ENCODE measurements at places on chromosomes 1 and 21. TPM values are rescaled to one million over a fixed set of nuclear protein-coding genes. Genes with fewer than 3 reads are reported as not detected.
A peak's percentile ranks its signal among the peaks of the same experiment; 100 is the strongest.

- peak; percentile 97 for DNase-seq
These were observed 49.3 kb upstream of the PSEN2 start for GRCh38 chr1:226820941-226821718.

DNA sequence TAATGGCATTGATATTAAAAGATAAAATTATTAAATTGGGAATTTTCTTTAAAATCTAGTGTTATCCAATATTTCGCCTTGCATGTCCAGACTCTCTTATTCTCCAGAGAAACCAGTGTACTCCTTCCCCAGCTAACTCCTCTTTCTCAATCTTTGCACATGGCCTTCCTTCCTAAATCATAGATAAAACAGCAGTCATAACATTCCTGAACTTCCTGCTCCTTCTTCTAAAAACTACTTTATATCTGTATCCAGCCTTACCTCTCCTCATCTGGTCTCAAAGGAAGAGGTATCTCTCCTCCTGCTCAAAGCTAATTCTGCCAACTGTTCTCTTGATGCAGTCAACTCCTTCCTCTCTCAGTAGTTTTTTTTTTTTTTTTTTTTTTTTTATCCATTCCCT is 39.5 kb upstream of the NEK7 start:
- no peak for DNase-seq

- no peak for DNase-seq
These were observed 1.3 kb downstream of the TMEM167B start for GRCh38 chr1:109091839-109092193.

ZNF683 gene
- polyA plus RNA-seq = not detected

FCRL5 gene
- not detected for polyA plus RNA-seq

DNA sequence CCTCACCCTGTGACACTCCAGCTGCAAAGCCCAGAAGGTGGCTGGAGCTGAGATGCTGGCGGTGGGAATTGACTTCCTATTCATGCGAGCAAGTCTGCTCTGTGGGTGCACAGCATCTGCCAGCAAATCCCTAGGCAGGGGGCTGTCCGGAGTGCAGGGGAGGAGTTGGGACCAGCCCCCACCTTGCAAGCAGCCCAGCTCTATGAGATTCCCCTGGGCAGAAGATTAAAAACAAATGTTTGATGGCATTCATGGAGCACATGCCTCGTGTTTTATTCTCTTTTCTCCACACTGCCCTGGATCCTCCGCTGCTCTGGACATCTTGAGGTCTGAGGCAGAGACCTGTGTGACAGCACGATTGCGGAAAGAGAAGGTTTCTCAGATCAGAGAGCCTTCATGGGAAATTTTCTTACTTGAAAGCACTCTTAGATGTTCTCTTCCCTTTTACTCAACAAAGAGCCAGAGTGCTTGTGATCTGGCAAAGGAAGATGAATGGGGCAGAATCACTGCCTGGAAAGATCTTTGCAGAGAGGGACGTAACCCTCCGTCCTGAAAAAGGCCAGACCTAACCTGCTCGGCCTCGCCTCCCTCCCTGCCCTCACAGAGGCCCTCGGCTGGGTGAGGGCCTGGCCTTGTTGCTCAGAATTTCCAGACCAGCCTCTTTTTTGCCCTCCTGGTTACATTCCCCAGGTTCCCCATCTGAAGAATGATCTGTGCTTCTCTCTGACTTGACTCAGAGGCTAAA is 597.1 kb downstream of the KIF26B start:
- no peak for DNase-seq

- DNase-seq = no peak
These were observed 1.1 kb downstream of the GFI1 start for GRCh38 chr1:92485381-92486250.

- DNase-seq = no peak
These were observed 103.2 kb upstream of the DMRTA2 start for GRCh38 chr1:50526431-50526830.

DNA sequence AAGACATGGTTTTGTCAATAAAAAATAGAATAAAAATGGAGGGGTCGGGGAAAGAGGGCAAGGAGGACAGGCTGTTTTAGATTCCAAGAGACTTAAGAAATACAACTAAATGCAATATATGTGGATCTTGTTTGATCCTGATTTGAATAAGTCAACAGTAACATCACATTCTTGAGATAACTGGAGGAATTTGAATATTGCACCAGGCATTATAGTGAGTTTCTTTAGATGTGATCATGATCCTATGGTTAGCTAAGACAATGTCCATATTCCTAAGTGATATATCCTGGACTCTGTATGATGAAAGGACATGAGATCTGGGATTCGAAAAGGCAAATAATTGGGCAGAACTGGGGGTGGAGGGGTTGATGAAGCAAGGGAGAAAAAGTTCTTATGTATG is 311.8 kb downstream of the PLPP3 start:
- DNase-seq = no peak

PITHD1 gene
- 35.2 TPM for polyA plus RNA-seq

OR2L2 gene
- polyA plus RNA-seq = not detected

TAS1R1 gene
- 0.16 TPM for polyA plus RNA-seq

All from BJ (cell line).